ENCODE measurements at places on chromosomes 4 and X.

GRCh38 chrX:119655125-119655524, 37.8 kb downstream of the SEPTIN6 start:
- DNase-seq, result peak; percentile 78

DNA sequence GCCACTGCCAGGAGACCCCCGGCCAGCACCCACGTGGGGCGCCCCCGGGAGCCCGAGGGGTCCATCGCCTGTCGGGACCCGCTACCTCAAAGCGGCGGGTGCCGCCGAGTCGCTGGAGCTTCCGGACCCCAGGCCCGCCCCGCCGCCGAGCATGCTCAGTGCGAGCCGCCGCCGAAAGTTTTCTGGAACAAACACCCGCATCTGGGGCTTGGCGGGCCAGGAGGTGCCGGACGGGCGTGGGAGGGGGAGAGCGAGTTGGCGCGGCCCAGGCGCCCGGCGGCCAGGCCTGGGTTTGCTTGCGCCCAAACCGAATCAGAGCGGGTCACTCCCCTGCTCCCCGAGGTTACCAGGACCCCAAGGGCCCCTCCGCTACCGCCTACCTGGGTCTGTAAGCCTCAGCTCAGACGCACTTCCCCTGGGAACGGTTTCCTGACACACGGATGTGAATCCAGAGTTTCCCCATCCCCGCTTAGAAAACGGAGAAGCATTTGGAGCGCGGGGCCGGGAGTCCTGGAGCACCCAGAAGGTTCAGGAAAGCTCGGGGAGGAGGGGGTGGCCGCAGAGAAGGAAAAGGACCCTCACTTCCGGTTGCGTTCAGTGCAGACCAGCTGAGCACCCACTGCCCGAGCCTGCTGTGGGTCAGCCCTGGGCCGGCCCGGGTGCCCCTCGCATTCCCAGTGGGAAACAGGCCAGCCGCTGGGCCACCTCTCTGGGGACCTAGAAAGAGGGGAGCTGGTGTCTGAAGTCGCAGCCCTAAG, at the start of gene EVC2:
TSS of gene EVC2 (minus strand) at position 111 of the 758 bp plus-strand sequence. CDS start at position 65, 46 bp downstream.
- peak; percentile 26 for DNase-seq

DNA sequence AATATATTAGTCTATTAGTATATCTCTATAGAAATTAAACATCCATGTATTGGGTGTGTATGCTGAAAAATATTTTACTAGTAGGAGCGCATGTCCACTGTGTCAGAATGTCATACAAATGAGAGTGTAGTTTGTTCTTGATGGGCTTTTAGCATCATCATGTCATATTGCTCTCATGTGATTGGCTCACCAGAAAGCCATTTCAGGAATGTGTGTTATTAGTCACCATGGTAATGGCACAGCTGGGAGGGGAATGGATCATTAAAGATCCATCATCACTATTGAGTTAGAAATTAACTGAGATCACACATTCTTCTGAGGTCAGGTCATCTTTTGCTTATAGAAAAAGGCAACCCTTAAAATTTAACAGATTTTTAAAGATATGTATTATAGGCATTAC, 77.3 kb downstream of the PHEX start:
- no peak for DNase-seq

DNA sequence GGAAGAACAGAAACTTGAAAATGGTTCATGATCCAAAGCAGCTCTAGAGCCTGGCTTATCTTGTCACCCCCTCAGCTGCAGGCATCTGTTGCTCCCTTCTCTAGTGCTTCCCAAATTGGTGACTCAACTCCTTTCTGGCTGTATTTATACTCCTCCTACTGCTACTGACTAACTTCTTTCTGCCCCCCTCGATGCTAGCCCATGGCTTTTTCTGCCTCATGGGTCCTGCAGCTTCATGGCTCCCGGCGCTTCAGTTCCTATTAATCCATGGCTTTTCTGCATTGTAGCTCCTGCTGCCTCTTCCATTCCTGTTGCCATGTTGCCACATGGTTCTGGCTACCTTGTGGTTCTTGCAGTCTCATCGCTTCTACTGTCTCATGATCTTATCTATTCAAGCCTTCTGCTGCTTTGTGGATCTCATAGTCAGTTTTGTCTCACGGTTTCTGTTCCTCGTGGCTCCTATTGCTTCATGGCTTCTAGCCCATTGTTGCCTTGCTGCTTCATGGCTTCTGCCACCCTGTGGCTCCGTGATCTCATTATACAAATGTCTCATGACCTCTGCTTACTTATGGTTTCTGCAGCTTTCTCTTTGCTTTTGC, 48.1 kb downstream of the SMC1A start:
- no peak for DNase-seq

- no peak for DNase-seq
Measured at GRCh38 chr4:183636503-183636902, 22.5 kb downstream of the RWDD4 start.

DNA sequence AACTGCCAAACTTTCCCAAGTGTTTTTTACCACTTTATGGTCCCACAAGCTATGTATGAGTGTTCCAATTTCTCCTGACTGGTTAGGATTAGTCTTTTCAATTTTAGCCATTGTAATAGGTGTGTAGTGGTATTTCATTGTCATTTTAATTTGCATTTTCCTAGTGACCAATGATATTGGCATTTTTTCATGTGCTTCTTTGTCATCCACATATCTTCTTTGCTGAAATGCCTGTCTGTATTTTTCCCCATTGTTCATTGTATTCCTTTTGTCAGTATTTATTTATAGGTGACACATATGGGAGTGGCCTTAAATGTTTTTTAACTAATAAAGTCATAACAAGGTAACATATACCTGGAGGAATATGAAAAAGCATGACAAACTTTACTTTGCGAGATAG, 9.2 kb upstream of the UBE2D3 start:
- no peak for DNase-seq

DNA sequence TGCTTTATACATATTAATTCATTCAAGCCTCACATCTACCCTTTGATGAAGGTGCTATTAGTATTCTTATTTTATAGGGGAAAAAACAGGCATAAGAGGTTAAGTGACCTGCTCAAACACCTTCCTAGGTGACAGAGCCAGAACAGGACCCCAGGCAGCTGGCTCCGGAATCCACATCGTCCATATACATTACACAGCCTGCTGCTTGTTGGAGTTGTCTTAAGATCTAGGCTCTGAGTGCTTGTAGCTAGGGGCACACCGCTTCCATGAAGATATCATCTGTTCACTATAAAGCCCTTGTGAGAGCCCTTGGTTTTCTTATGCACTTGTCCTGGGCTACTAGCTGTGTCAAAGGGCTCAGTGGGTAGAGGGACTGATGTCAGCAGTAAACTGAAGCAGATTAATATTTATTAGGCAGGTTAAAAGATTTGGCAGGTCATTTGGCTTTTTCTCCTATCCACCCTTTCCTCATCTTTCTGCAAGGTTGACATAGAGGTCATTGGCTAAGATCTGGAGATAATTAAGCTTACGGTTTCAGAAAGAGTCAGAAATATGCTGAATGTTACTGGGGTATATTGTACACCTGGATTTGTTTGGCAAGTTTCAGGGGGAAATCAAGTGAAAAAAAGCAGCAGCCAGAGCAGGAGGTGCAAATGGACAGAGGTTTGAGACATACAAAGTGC, 195.4 kb downstream of the SOWAHB start:
- no peak for DNase-seq

- no peak for DNase-seq
Measured at GRCh38 chrX:97498093-97498492, 614.4 kb downstream of the RPA4 start.

GRCh38 chr4:36358173-36358572, 76.8 kb downstream of the DTHD1 start:
- no peak for DNase-seq

DNA sequence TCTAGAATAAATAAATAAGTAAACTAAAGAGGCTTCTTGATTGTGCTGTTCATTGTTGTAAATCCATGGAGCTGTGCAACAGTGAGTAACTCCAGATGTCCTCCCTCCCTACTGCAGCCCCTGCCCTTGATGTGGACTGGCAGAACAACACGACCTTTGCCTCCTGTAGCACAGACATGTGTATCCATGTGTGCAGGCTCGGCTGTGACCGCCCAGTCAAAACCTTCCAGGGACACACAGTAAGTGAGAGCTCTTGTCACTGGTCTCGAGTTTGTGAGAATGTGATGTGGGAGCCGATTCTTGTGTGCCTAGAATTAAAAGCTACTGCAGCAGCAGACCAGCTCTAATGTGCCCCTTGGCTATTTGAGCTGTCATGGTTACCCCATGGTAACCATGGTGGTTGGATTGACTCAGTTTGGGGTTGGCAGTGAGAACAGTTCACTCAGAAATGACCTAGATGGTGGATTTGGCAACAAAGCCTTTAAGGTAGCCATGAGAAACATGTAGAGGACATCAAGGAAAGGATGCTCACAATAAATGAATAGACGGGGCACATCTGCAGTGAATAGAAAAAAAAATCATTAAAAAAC, 60.7 kb downstream of the GPR143 start:
- DNase-seq, result no peak

- DNase-seq, result no peak
Measured at GRCh38 chrX:33211356-33212260, at the start of gene DMD. TSS of gene DMD (minus strand) at chrX:33211549. CDS start at chrX:33211312, 237 bp downstream.

DNA sequence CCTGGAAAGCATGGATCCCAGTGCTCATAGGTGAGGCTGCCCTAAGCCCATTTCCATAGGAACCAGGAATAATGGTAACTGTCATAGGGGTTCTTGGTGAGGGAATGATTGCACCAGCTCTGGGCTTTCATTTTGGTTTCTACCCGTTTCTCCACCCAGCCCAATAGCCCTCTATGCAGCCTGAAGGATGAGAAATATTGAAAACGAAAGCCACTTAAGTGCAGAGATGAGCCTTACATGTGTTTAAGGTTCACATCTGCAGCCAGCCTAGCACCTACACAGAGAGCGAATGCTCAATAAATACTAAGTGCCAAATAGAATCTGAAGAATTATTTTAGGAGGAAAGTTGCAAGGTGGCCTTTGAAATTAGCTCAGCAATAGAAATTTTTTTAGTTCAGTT, 60.4 kb downstream of the MCF2 start:
- no peak for DNase-seq

- DNase-seq, result no peak
Measured at GRCh38 chr4:88134536-88135355, 23.7 kb downstream of the ABCG2 start.

GRCh38 chr4:139704915-139705485, 39.4 kb downstream of the MGST2 start:
- DNase-seq, result no peak

DNA sequence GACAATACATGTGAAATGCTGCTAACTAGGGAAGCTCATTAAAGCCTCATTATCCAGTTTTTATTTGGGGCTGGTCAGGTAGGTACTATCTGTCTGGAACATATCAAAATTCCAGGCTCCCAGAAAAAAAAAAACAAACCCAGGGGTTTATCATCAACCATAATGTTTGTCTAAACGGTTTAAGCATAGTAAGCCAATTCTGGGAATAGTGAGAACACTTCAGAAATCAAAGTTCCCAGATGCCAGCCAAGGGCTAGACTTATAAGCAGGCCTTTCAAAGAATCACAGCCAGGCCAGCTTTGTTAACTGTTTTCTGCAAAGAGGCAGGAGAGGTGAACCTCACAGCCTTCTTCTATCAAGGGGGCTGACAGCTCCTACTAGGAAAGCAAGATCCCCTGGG, 8.1 kb downstream of the IDS start:
- no peak for DNase-seq

GRCh38 chrX:133570549-133570948, 155.3 kb upstream of the GPC4 start:
- no peak for DNase-seq

GRCh38 chrX:7225338-7225737, 77.4 kb upstream of the PUDP start:
- DNase-seq, result no peak

Data from activated CD4-positive, alpha-beta T cell treated with anti-CD3 and anti-CD28 coated beads for 48 hours (primary cell).